Stimulated activated CD8-positive, alpha-beta memory T cell treated with anti-CD3 and anti-CD28 coated beads, Interleukin-4, amount 100 ng/mL, for 1 hour (primary cell): ENCODE measurements at places on chromosomes 2 and 18.

DNA sequence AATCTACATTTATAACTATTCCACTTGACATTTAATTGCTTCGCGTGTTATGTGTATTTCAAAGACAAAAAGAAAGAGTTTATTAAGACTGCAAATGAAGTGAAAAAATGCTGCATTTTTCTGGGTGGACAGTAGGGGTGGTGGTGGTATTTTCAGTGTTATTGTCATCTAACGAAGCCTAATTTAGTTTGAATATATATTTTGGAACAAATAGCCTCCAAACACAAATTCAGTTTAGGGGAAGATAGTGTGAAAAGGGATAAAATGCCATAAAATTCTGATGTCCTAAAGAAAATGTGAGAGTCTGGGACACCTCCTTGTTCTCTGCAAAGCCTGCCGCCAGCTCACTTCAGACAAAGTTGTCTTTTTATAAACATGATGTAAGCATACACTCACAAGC lies 425.1 kb downstream of the NRXN1 start:
- DNase-seq: no peak

- DNase-seq: no peak
These were observed 270.5 kb downstream of the ACTR3 start for GRCh38 chr2:114160263-114160981.

DNA sequence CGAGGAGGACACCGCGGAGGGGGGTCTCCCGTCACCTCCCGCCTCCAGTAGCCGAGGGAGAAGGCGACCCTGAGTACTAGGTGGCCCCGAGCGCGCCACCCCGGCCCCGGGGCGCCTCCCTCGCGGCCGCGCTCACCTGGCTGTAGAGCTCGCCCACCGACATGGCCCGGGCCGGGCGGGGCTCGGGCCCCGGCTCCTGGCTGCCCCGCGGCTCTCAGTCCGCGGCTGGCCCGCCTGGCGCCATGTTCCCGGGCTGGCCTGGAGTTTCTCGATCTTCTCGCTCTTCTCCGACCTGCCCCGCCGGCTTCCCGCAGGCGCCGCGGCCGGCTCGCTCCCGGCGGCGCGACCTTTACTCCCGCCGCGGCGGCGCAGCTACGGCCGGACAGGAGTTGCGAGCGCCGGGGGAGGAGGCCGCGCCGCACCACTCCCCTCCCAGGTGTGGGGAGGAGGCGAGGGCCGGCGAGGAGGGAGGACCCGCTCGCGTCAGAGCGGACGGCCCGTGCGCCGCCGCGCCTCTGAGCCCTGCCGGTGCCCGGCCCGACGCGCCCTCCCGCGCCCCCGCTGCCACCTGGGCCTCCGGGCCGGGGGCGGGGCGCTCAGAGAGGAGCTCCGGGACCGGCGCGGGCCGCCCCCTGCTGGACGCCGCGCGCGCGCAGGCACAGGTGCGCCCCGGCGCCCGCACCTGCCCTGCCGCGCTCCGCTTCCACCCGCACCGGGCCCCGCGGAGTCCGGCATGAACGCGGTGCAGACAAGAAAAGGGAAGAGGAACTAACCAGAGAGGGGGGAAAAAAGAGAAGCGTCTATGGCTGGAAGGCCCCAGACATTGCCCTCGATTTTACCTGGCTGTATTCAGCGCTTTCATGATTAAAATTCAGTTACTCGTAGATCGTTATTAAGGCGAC lies at the start of gene MYO5B:
Gene MYO5B, minus strand, starts transcription at position 517 of the 902 bp plus-strand sequence. Its CDS starts 354 bp downstream, at position 163.
- no peak for DNase-seq

DNA sequence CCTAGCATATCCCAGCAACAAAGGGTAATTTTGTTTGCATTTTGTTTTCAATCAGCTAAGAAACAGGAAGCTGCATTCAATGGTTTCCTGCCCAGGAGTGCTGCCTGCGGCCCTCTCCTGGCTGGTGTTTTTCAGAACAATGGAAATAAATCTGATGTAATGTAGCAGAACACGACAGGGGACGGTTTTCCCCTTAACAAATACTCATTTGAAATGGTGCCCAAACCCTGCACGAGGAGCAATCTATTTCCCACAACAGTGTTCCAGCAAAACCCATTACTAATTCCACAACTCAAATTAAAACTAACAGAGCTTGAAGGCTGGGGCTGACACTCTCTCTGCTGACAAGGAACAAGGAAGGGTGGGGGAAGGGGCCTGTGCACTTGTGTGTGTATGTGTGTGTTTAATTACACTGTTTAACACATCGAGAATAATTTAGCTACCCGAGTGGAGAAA lies 8.7 kb downstream of the CAPN13 start:
- DNase-seq: no peak

GRCh38 chr2:4356541-4356940 lies 653.2 kb downstream of the DCDC2C start:
- DNase-seq: no peak

DNA sequence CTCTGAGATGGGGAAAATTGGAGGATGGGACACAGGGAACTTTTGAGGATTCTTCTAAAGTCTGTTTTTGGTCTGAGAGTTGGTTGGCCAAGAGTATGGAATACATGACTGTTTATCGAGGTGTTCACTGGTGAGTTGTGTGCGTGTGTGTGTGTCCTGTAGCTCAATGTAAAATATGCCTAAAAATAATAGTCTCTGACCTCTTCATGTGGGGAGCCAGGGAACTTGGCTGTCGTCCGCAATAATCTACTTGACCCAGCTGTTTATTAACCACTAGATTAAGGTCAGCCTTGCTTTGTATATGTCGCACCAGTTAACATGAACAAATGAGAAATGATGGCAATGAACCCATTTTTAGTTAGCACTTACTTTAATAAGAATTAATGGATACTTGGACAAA lies 177.5 kb upstream of the TPO start:
- DNase-seq: no peak

GRCh38 chr2:226673314-226673723 lies 126.3 kb downstream of the IRS1 start:
- no peak for DNase-seq

GRCh38 chr18:27276479-27276878 lies 91.4 kb upstream of the CHST9 start:
- DNase-seq: no peak

DNA sequence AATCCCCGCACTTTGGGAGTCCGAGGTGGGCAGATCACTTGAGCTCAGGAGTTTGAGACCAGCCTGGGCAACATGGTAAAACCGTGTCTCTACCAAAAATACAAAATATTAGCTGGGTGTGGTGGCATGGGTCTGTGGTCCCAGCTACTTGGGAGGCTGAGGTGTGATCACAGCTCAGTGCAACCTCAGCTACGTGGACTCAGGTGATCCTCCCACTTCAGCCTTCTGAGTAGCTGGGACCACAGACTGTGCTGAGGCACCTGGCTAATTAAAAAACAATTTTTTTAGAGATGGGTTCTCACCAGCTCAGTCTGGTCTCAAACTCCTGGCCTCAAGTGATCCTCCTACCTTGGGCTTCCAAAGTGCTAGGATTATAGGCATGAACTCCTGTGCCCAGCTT lies 23.4 kb downstream of the ANKRD12 start:
- DNase-seq: no peak

- DNase-seq: no peak
These were observed 22.5 kb downstream of the STAT4 start for GRCh38 chr2:191128172-191128910.

GRCh38 chr2:103167599-103167998 lies 405.8 kb downstream of the TMEM182 start:
- no peak for DNase-seq

GRCh38 chr18:31439807-31440325 lies 7.7 kb upstream of the DSG3 start:
- no peak for DNase-seq

GRCh38 chr18:9454061-9454703 lies 21.1 kb upstream of the RALBP1 start:
- no peak for DNase-seq

DNA sequence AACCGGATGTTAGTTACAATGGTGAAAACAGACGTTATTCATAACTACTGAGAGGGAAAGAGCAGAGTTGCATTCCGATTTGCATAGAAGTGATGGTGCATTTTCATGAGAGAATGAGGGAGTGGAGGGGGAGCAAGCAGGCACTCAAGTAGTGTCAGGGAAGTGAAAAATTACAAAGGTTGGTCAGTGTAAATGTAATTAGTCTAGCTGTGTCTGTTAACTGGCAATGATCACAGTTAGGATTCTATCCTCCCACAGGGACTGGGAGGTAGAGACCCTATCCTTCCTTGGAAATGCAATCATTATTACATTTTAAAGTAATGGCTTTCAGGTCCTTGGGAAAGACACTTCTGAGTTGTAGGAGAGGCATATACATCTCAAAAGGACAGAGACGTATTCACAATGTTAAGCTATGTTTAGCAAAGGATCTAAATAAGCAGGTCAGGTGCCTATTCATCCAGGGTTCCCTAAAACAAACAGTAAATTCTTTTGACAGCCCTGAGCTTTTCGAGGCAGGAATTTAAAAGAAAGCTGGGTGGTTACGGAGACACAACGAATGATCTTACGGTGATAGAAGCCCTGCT lies 1671.8 kb upstream of the DDX18 start:
- no peak for DNase-seq

DNA sequence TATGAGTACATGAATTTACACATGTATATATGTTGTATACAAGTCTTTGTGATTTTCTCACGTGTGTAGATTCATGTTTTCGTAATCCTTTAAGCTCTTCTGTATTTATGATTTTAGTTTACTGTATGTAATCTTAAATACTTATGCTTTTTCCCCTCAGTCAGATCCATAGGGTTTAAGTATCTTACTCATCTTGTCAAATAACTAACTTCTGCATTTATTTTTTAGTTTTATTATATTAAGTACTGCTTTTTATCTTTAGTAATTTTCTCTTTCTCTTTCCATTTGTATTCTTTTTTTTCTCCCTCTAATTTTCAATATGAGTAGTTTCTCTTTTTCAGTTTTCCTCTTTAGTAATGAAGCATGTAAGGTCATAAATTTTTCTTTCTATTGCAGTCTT lies 179.4 kb downstream of the LCLAT1 start:
- no peak for DNase-seq

DNA sequence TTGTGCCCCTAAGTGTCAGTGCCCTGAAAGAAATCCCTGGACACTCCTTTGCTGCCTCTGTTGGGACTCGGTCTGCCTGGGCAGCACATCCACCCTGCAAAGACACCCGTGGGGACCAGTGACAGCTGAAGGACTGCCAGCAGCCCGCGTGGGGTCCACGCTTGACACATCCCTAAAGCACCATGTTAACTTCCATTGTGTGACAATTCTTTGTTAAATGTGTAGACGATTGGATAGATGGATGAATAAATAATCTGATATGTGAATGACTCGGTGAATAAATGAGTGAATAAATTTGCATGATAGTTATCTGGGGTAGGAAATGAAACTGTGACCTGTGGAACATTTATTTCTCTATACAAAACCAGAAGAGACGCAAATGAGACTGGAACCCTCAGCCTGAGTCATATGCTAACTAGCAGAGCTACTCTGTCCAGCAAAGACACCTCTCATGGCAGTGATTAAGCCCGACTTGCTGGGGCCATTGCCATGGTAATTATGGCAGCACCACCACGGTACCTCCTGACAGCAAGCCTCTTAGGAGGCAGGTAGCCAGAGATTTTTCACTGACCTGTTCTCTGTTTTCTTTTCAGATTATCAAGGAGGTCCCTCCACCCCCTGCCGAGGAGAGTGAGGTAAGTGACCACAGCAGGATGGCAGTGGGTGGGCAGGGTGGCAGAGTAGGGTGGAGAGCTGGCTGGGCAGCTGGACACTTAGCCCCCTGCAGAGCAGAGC lies 156.8 kb downstream of the ANTXR1 start:
- DNase-seq: no peak

DNA sequence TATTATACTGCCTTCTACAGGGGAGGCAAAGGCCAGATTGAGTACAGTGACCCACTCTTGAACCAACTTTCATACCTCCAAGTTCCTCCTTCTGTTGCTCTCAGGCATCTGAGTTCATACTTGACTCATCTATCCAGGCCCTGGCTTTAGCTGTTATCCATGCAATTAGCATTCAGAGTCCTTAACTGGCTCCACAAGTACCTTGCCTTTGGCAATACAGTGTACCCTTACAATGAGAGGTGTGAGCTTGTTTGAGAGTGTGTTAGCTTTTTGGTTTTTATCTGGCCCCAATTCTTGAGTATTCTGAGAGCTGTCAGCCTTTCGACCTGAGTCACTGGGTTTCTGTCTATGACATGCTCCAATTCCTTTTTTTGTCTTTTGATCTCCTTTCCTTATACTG lies 60.2 kb downstream of the EHD3 start:
- DNase-seq: no peak

- DNase-seq: no peak
These were observed 45.1 kb downstream of the RHOB start for GRCh38 chr2:20491739-20492531.

GRCh38 chr18:41113885-41114482 lies 841.0 kb upstream of the PIK3C3 start:
- no peak for DNase-seq

DNA sequence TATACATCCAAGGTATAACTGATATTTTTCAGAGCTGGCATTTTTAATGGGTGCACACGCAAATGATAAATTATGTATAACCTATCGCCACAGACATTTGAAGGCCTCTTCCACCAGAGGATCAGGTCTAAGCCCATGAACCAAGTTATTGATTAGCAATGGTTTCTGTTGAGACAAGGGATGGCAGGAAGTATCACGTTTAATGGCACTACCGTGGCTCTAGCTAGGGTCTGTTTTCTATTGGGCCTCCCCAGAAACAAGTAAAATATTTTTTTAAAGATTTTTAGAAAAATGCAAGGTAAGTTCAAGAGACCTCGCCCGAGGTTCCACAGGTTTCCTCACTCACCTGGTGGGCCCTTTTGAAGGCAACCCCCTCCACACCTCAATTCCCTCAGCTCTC lies 667 bp downstream of the GFPT1 start:
- DNase-seq: no peak

- DNase-seq: no peak
These were observed 19.4 kb downstream of the KANSL3 start for GRCh38 chr2:96618596-96619283.

DNA sequence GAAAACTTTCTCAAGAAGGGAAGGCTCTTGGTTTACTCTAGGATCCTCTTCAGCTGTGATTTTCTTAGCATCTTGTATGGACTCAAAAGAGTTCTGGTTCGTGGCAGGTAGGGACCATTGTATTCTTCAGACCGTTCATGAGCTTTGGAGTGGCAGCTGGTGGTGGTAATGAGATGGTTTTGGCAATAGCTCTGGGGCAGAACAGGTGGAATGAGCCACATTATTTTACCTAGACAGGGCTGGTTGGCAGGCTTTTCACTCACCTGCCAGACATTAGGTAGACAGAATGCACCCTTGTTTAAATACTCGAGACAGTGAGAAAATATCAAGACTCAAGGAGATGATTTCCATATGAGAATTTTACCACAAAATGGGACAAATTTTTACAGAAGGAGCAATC lies 26.2 kb upstream of the MGAT5 start:
- DNase-seq: no peak

GRCh38 chr2:143259368-143259958 lies 130.2 kb downstream of the ARHGAP15 start:
- peak; percentile 22 for DNase-seq

GRCh38 chr2:67259556-67260342 lies 137.4 kb upstream of the ETAA1 start:
- DNase-seq: no peak

DNA sequence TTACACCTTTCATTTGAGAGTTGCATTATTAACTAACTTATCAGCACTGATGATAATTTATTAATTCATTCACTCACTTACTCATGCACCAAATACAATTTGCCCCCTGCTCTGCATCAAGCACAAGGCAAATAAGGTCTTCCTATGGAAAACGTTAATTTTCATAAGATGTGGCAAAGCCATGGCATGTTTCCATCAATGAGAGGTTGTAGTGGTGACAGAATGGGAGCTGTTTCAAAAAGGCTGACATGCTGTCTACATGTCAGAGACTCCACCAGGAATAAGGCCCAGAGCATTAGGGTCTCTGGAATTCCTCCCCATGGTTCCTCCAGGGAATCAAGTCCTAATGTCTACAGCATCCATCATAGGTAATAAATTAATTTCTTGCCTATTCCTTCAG lies 978.8 kb downstream of the TMEM182 start:
- DNase-seq: no peak
